Activated CD8-positive, alpha-beta memory T cell treated with anti-CD3 and anti-CD28 coated beads for 1 hour (primary cell): ENCODE measurements at places on chromosomes 7 and 10.

DNA sequence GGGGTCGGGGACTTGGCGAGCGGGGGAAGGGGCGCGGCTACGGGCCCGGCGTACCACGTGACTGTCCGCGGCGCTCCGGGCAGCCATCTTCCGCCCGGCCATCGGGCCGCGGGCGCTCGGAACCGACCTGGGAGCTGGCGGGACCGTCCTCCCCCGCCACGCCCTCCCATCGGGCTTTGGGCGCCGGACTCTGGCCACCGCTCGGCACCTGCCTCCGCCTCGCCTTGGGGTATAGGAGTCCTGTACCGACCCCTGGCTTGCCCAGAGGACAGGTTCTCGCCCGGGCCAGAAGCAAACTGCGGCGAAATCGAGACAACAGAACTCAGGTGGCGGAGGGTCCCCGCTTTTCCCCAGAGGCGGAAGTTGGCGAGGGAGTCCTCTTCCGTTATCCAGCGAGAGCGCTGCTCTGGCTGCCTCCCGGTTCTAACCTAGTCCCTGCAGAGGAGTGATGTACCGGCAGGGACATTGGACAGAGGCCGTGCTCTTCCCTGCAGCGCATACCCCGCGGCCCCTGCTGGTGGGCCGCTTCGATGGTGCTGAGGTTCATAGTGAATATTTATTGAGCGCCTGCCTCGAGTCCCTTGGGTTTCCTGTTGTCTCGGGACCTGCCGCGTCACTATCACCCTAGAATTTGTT lies 1.2 kb upstream of the SGMS1 start:
- peak; percentile 35 for DNase-seq

DNA sequence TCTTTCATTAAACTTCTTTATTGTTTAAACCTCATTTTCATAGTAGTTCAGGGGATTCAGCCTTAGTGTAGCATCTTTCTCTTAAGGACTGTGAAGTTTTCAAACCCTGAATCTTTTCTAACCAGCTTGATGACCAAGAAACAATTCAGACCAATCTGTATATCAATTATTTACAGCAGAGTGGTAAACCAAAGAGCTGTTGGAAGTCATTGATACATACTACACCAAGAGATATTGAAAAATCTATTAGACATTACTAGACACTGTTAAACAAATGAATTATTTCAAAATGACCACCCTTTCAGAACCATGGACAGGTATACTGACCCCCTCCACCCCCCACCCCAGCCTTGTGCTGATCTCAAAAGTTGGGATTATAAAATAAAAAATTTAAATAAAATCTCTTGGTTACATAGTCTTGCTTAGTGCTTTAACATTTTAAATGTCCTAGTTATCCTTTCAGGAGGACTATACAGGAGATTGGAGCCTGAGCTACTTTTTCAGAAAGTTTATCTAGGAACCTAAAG lies 143.9 kb upstream of the LSM8 start:
- DNase-seq = no peak

GRCh38 chr7:49150486-49150885 lies 226.1 kb downstream of the CDC14C start:
- DNase-seq = no peak

- no peak for DNase-seq
Measured at GRCh38 chr7:43782768-43783555, 24.5 kb downstream of the BLVRA start.

DNA sequence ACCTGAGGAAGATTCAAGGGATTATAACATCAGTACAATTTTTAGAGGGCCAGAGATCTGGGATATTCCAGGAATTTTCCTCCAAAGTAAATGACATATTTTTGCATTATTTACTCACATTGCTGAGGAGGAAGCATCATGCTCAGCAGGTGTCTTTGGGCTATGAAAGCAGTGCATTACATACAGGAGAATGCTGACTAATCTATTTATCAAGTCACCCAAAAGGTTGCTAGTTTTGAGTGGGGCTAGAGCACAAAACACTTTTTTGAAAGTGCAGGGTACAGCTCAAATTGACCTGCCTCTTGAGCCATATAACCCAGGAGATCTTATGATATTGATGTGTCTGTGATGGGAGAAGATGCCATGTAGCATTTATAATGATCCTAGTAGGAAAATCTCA lies 603.1 kb downstream of the POM121L12 start:
- no peak for DNase-seq

- no peak for DNase-seq
Measured at GRCh38 chr7:37336259-37336658, 112.4 kb downstream of the ELMO1 start.
